ENCODE measurements at places on chromosomes 3 and 15. TPM values are rescaled to one million over a fixed set of nuclear protein-coding genes. Genes with fewer than 3 reads are reported as not detected.

- no peak for DNase-seq
Observed at GRCh38 chr15:77145370-77145769, 74.5 kb upstream of the TSPAN3 start.

Gene UACA
- 49.6 TPM for polyA plus RNA-seq

Gene FBXL2
- 10.8 TPM for polyA plus RNA-seq

- DNase-seq, result no peak
Observed at GRCh38 chr3:190169877-190170276, 49.2 kb upstream of the P3H2 start.

DNA sequence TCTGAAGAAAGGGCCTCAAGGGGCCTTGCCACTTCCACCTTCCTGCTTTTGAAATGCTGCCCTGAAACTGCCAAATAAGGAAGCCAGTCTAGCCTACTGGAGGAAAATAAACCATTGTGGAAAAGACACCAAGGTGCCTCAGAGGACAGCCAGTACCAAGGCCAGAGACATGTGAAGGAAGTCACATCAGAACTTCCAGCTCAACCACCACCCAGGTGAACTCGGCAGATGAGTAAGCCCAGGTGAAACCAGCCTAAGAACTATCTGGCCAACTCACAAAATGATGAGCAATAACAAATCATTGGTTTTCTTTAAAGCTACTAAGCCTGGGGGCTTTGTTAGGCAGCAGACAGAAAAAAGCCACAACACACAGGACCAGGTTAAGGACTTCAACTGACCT is 103.0 kb downstream of the MAGI1 start:
- no peak for DNase-seq

GRCh38 chr15:100726070-100726420 is 123.7 kb downstream of the ASB7 start:
- DNase-seq, result no peak

Gene CCR3
- polyA plus RNA-seq, result not detected

DNA sequence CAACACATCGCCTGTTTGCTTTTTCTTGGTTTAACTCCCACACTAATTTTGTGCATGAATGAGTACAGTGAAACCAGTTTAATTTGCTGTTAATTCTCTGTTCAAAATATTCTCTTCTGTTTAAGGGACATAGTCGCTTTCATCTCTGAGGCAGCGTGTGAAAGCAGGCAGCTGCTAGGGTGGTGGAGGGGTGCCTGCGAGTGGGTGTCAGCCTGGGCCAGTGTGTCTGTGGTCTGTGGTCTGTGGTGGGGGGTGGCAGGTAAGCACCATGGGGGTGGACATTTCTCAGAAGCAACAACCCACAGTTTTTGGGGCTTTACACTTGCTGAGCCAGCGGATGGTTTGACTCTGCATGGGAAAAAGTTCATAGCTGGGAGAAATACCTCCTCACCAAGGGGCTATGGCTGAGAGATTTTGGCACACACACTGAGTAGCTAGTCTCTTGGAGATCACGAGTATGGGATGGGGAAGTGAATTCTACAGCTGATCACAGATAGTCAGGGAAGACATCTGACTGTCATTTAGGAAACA is 109.2 kb downstream of the EPHB1 start:
- peak; percentile 39 for DNase-seq

DNA sequence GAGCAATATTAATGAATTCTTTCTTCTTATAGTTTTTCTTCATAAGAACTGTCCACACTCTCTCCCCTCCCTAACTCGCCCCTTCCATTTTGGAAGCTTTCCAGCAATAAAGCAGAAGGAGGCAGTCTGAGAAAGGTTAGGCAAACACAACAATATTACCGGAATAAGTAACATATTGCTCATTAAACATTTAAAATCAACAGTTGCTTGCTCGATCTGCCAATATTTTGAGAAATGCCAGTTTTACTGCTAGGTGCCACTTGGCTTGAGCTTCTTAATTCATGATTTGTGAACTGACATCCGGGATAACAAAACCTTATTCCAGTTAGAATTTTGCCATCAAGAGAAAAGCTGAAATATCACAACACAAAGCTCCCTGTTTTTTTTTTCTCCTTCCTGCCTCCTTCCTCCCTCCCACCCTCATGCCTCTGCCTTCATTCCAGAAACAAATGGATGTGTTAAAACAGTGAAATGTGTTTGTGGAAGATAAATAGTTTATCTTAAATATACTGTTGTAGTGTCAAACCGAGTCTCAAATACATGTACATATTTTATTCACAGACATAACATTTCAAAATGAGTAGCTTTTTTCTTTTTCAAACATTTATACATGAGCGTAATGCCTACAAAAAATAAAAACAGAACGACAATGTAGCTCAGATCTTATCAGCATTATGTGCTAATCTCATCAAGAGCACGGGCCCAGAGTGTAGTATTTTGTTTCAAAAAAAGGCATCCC is 253.7 kb downstream of the GAP43 start:
- no peak for DNase-seq

DNA sequence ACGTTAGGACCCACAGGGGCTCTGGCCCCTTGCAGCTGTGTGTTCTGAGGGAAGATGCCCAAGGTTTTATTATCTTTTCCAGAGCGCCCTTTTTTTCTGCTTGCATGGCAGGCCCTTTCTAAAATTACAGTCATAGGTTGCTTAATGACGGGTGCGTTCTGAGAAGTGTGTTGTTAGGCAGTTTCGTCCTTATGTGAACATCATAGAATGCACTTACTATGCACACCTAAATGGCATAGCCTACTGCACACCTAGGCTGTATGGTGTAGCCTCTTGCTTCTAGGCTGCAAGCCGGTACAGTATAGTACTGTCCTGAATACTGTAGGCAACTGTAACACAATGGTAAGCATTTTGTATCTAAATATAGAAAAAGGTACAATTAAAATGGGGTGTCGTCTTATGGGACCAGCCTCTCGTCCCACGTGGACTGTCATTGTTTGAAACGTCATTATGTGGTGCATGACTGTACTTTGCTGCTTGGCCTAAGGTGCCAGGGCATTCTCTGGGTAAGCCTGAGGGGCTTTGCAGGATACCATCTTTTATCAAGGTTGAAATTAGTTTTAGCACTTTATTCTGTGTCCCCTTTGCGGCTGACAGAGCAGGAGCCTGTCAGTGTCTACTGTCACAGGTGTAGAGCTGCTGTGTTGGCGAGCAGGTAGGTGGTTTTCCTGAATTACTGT is 10.9 kb downstream of the KLF13 start:
- DNase-seq, result no peak

GRCh38 chr3:12139111-12139511 is 19.6 kb downstream of the TIMP4 start:
- DNase-seq, result peak; percentile 79

Gene EIF1B
- 97.8 TPM for polyA plus RNA-seq

DNA sequence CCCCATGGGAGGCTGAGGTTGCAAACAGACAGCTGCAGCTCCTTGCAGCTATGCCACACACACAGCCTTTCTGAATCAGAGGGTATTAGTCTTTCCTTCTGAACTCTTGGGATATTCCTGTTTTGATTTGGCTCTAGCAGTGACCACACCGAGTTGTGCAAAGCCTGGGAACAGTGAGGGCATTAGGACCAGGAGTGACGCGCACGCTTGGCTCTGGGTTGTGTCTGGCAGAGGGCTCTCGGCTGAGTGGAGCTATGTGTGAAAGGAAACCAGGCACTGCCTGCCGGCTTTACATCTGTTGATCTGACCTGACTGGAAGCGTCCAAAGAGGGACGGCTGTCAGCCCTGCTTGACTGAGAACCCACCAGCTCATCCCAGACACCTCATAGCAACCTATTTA is at the start of gene GALNT15:
Gene GALNT15 (plus strand): TSS at position 292 of the 400 bp plus-strand sequence. CDS start 472 bp downstream, outside the sequence.
- peak; percentile 93 for DNase-seq

Gene REC114
- polyA plus RNA-seq, result not detected

Gene ZBTB38
- polyA plus RNA-seq, result 8.6 TPM

- no peak for DNase-seq
Observed at GRCh38 chr3:60274098-60274497, 977.2 kb downstream of the FHIT start.

GRCh38 chr3:165507060-165507459 is 310.9 kb upstream of the SLITRK3 start:
- no peak for DNase-seq

GRCh38 chr15:69462030-69462492 is 9.4 kb downstream of the RPLP1 start:
- DNase-seq, result no peak

Gene CTXND1
- polyA plus RNA-seq, result 2.2 TPM

Data from kidney (tissue), 22 donors.